ENCODE measurements at places on chromosomes 11 and 22. TPM values are rescaled to one million over a fixed set of nuclear protein-coding genes. Genes with fewer than 3 reads are reported as not detected.
A peak's percentile ranks its signal among the peaks of the same experiment; 100 is the strongest.

DNA sequence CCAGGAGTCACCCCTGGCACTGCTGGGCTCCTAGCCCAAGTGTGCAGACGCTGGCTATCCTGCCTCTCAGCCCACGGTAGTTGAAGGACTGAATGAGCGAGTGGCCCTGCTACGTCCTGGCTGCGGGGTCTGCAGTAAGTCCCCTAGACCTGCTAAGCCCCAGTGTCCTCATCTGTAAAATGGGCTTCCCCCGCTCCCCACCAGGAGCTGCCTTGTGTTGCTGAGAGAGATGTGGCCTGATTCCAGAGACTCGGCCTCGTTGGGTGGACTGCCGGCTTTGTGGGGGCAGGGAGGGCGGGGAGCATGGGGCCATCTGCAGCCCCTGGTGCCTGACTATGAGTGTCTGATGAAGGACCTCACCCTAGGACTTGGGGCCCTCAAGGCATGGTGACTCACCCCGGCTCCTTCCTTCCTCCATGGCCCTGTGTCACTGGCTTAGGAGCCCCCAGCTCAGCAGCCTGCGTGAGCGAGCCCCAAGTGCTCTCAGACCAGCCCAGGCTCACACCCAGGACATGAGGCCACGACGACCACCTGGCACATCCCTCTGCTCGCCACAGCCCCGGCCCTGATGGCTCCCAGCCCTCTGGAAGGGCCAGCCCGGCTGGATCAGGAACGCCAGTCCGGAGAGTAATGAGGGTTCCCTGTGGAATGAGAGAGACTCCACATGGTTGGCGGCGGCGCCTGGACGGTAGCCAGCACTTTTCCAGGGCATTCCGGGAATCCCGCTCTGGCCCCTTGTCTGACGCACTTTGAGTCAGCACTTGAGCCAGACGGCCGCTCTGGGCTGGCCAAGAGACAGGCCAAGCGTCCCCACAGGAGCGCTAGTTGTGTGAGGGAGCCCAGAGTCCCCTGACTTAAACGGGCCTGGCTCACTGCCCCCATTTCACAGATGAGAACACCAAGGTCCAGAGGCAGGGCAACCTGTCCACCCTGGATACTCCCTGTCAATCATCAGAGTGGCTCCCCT lies 50.5 kb upstream of the SHISAL1 start:
- DNase-seq: peak; percentile 90

DNA sequence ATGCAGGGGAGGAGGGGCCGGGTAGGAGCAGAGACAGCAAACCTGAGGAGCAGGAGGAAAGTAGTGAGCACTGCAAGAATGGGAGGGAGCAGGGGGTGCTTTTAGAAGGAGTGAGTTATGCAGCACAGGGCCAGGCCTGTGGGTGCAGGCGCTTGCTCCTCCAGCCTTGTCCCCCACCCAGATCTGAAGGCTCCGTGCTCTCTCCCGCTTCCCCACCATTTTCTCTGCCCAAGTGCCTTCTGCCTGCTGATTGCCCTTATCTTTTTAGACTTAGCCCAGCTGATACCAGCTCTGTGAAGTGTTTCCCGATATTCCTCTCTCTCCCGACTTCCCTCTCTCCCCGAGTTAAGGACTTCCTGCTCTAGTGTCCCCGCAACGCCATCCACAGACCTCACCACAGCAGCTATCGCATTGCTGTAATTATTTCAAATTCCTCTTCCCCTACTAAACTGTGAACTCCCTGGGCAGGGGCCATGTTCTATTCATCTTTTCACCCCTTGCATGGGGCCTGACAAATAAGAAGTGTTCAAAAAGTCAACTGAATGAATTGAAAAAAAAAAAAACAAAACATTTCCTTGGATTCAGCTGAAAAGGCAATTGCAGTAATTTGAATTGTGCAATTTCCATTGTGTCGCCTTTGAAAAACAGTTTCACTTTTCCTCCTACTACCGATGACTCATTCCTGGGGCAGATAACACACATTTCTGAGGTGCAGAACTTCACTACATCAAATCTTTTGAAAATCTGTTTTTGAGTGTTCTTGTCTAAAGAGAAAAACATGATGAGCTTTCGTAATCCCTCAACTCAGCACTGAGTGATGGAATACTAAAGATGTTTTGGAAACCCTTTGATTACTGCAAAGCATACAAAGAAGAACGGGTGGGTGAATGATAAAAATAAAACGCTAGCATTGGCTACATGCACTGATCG lies 69.7 kb upstream of the BMAL1 start:
- DNase-seq: peak; percentile 23

DNA sequence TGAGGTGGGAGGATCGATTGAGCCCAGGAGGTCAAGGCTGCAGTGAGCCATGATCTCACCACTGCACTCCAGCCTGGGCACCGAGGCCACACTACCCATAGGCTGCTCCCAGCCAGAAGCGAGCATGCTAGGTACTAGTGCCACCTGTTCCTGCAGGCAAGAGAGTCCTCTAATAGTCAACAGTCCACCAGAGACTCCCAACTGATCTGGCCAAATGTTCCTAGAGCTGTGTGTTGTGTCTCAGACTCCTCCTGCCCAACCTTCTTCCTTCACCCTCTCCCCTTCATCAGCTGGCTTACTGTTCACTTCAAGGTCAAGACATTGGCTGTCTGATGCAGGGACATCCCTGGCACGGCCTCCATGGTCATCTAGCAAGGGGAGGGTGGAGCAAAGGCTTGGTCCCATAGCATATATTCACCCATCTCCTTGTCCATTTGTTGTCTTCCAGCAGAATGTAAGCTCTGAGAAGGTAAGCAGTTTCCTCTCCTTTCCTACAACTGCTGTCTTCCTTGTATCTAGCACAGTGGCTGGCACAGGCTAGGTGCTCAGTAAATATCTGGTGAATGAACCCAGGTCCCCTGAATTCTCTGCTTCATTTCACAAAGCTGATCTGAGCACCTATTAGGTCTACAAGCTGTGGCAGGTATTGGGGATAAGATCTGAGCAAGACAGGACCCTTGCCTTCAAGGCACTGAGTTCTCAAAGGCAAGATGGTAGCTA lies 126.2 kb upstream of the SERPIND1 start:
- DNase-seq: no peak

GRCh38 chr22:20241579-20242392 lies 26.3 kb downstream of the RTN4R start:
- DNase-seq: no peak

DNA sequence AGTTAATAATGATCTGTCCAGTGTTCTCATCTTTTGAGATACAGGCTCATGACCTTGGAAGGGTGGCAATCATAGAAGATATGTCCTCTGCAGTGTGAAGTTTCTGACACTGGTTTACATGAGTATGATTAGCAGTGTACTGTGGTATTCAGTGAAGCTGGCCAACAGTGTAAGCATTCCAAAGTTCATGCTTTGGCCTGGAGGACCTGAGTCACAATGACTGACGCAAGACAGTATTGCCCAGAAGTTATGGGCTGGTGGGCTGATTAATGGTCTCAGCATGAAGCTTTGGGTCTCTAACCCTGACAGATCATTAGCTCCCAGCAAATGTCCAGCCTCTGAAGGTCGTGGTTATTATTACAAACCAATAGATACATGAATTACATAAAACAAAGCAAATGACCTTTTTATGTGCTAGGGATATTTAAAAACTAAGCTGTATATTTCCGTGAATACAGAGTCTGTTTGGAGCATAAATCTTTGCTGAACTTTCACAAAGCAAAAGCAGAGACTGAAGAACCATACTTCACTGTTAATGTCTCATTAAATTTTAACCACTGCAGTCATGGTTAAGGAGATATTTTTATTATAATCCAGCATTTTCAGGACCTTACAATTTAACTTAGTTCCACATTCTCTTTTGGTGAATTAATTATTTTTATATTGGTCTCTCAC lies 28.3 kb upstream of the USP47 start:
- peak; percentile 87 for DNase-seq

DNA sequence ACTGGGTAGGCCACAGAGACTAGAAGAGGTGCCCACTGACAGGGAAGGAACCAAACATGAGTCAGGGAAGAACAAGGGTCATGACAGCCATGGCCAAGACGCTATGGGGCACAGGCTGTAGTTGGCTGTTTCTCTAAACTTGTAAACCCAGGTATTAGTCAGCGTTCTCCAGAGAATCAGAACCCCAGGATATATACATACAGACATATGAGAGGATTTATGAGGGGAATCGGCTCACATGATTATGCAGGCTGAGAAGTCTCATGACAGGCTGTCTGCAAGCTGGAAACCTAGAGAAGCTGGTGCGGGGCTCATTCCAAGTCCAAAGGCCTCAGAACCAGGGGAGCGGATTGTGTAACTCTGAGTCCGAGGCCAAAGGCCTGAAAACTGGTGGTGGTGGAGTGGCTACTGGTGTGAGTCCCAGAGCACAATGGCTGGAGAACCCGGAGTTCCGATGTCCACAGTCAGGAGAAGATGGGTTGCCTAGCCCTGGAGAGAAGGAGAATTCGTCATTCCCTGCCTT lies 29.7 kb upstream of the CD81 start:
- no peak for DNase-seq

- no peak for DNase-seq
These were observed 4.4 kb upstream of the DAGLA start for GRCh38 chr11:61675826-61676225.

GRCh38 chr11:27672836-27673464 lies 27.3 kb downstream of the BDNF start:
- no peak for DNase-seq

- no peak for DNase-seq
These were observed 93.5 kb upstream of the CSNK2A3 start for GRCh38 chr11:11446564-11446963.

GRCh38 chr11:16946477-16947282 lies 67.5 kb downstream of the PLEKHA7 start:
- DNase-seq: no peak

DNA sequence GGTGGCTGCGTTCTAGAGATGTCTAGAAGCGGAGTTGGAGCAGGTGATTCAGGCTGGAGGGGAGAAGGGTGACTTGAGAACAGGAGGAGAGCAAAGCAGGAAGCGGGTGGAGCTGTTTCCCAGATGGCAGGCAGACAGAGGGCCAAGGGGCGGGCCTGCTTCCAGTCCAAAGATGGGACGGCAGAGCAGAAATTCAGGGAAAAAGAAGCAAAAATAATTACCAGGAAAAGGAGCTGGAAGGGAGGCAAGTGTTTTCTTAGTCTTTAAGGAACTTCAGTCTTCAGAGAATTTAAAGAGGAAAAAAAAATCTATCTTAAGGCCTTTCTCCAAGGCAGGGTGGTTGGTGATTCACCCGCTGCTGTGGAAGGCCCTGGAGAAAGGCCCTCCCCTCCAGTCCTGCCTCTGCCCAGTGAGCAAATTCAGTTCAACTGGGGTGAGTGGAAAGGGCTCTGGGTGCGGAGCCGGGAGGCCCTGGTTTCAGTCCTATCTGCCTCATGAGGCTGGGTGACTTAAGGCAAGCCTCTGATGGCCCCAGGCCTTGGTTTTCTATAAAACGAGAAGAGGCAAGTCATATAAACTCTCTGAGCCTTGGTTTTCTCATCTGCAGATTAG lies 4.5 kb upstream of the CREB3L1 start:
- no peak for DNase-seq

- no peak for DNase-seq
These were observed at the start of gene SLC5A1 for GRCh38 chr22:32042924-32043323. SLC5A1 (plus strand) TSS chr22:32043261; CDS start chr22:32043282, 21 bp downstream.

GRCh38 chr11:431921-432320 lies 9.9 kb downstream of the ANO9 start:
- no peak for DNase-seq

DNA sequence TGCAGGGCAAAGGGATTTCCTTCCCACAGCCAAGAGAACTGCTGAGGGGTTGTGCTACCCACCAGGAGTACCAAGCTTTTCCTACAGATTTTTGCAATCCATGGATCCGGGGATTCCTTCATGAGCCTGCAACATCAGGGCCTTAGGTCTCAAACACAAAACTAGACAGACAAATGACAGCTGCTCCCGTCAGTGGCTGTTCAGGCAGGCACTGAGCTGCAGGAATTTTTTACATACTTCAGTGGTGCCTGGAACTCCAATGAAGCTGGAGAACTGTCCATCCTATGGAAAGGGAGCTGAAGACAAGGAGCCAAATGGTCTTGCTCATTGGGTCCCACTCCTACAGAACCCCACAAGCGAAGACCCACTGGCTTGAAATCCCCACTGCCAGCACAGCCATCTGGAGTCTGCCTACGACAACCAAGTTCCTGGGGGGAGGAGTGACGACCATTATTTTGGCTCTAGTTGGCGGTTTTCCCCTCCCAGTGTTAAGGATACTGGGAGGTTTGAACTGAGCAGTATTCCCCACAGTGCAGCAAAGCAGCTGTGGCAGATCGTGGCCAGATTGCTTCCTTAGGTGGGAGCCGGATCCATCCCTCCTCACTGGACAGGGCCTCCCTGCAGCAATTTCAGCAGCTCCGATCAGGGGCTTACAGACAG lies 157.7 kb upstream of the TMEM45B start:
- DNase-seq: no peak

GRCh38 chr22:38696606-38697424 lies 3.9 kb downstream of the JOSD1 start:
- peak; percentile 61 for DNase-seq

- DNase-seq: no peak
These were observed 234.0 kb downstream of the MIAT start for GRCh38 chr22:26891429-26891828.

GRCh38 chr22:24325105-24325757 lies 54.6 kb downstream of the SPECC1L start:
- peak; percentile 70 for DNase-seq

DNA sequence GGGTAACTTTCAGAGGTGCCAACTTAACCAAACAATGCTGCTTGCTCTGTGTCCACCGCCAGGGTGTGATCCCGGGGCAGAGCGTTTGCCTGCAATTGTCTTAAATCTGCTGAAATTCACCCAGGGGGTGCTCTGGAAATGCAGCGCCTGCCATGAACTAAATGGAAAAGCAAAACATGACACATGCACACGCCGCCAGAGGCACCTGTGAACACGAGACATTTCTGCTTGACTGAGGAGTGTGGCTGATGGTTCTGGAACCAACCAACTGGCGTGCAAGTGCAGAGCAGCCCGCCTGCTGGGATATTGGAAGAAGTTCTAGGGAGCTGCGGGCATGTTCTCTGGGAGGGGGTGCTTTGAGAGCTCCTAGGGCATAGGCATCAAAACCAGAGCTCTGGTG lies 30.4 kb downstream of the DSCAML1 start:
- no peak for DNase-seq

GRCh38 chr11:110297726-110298300 lies 1.4 kb upstream of the RDX start:
- DNase-seq: no peak

The RFPL1 gene
- not detected for polyA plus RNA-seq

The PRDX5 gene
- polyA plus RNA-seq: 491 TPM

The MTCH2 gene
- 192 TPM for polyA plus RNA-seq

The OR2AT4 gene
- polyA plus RNA-seq: not detected

The LAMTOR1 gene
- polyA plus RNA-seq: 114 TPM

The GAB2 gene
- 2.8 TPM for polyA plus RNA-seq

The SLC43A1 gene
- 1.3 TPM for polyA plus RNA-seq

The APOL2 gene
- 21.5 TPM for polyA plus RNA-seq

The APOL5 gene
- not detected for polyA plus RNA-seq

The MFNG gene
- polyA plus RNA-seq: 1.7 TPM

The MRGPRE gene
- polyA plus RNA-seq: not detected
